ENCODE measurements at places on chromosomes 2 and 18.

GRCh38 chr2:205041472-205042130 is 496.3 kb downstream of the PARD3B start:
- no peak for DNase-seq

- no peak for DNase-seq
Observed at GRCh38 chr2:211391189-211391567, 834.8 kb downstream of the CPS1 start.

GRCh38 chr18:45324495-45325113 is 290.7 kb upstream of the SLC14A2 start:
- no peak for DNase-seq

- no peak for DNase-seq
Observed at GRCh38 chr2:181305301-181306123, 151.7 kb upstream of the ITGA4 start.

DNA sequence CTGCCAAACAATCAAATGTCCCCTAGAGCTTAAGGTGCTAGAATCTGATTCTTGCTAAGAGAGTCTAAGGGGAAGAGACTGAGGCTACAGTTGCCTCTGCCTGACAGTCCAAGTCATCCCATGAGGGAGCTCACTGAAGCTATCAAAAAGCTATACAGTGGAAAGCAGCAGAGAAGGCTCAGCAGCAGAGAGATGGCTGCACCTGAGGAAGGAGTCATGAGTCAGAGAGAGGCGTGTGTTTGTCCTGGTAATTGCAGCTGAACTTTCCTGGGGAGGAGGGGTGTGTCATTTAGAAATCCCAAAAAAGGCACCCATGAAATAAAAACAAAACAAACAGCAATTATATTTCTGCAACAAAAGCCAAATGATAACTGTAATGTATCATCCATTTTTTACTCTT is 305.2 kb upstream of the UBE2E3 start:
- DNase-seq, result no peak

DNA sequence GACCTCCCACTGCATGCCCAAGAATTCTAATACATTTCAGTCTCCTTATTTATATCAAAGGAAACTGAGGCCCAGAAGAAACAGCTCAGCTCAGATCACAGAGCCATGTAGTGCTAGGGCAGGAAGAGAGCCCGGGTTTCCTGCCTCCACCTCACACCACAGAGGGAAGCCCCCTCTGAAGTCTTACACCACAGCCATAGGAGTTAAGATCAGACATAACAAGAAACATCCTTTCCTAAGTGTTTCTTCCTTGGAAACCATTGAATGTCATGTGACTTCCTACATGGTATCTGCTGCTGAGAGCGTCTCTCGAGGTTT is 102.1 kb downstream of the MTCL1 start:
- DNase-seq, result no peak

GRCh38 chr2:157922336-157922735 is 46.2 kb upstream of the ACVR1 start:
- DNase-seq, result no peak

DNA sequence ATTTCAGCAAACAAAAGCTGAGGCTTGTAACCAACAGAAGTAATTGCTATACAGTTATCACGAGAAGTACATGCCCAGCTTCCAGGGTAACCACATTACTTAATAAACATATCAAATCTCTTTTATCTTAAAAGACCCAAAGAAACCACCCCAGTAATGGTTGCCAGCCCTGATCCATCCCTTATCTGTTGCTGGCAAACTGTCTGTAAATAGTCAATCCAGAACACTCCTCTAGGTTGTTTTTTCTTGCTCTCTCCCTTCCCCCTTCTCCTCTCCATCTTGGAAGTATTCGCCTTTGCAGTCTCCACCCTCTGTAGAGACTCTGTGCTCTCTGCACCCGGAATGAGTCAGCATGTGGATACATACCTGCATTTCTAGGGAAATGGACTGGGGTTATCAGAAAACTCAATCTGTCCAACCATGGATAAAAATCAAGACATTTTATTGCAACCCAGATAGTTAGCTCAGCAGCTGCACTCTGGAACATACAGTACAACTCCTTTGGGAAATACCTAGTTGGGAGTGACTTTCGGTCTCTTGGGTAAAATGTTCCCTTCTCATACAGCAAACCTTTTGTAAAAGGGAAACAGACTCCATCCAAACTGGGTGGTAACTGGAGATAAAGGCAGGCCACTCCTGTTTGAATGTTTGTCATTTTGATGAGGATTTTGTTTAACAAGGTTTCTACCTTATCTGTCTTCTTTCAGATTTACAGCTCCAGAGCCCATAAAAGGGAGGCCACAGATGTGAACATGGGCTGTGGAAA is 123.5 kb upstream of the FOSL2 start:
- no peak for DNase-seq

DNA sequence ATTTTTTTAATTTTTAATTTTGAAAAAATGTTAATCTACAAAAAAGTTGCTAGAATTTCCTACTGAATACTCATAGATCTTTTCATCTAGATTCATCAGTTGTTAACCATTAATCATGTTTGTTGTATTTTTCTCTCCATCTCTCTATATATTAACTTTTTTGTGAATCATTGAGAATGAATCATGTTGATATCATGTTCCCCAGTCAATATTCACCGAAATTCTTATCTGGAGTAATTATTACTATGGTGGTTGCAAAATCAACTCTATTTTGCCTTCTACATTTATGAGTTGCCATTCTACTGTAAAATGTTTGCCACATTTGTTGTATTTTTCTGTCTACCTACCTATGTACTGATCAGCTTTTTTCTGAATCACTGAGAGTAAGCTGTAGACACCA is 154.0 kb downstream of the SPP2 start:
- DNase-seq, result no peak

DNA sequence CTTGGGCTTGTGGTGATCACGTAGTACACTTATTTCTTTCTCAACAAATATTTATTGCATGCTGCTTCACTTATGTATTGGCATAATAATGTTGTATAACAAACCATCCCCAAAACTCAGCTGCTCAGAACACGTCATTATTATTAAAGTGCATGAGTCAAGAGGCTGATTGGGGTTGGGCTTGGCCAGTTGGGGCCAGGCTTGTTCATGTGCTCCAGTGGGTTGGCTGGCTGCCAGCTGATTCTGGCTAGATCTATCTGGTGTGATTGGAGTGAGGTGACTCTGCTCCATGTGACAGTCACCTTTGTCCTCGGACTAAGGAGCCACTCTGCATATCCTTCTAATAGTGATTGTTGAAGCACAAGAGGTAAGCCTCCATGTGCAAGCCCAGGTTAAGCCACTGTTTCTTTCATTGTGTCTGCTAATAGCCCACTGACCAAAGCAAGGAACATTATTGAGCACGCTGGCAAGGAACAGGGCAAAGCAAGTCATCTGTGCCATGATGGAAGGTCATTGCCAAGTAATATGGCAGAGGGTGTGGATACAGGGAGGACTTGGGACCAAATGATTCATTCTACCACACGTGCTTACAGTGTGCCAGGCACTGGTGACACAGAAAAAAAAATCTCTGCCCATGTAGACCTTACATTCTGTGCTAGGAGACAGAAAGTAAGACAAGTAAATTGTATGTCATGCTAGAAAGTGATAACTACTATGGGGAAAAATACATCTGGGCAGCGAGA is 63.3 kb upstream of the TMEM182 start:
- DNase-seq, result no peak

DNA sequence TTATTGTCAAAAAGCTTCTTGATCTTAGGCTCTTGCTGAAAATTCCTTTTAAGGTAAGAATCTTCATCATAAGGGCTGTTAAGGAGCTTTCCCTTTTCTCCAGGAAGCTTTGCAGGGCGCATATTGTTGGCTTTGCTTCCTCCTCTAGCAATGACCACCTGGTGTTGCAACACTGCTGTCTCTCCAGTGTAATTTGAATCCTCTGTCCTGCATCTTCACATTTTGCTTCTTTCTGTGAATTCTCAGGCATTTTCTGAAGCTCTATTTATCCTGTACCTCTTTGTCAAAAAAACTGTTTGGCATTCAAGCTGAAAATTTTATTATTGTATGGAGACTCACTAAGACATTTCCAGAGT is 533.1 kb upstream of the CHAC2 start:
- DNase-seq, result no peak

DNA sequence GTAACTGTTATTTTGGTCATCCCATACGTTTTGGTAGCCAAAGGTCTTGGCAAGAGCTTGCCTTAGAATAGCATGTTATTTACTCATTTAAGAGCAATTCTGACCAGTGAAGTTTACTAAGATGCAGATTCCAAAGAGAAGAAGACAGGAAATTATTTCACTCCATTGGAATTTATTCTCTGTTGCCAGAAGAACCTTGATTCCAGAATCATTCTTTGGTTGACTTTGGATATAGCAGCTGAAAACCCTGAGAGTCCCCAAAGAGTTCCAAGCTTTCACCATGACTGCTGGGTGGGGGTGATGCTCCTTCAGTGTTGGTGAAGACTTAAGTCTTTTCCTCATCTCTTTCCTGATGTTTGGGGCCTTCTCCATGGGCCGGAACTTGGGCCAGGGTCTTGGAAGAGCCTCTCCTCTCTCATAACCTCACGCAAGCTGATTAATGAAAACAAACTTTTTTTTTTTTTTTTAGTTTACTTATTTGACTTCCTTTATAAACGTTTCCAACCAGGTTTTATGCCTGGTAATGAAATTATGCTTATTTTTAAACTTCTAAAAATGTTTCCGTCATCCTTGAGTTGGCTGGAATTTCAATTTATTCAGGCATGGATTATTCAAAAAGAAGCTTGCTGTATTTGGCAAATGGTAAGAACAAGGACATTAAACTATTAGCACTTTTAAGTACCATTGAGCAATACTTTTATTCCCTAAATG is 192.0 kb downstream of the MTX2 start:
- no peak for DNase-seq

DNA sequence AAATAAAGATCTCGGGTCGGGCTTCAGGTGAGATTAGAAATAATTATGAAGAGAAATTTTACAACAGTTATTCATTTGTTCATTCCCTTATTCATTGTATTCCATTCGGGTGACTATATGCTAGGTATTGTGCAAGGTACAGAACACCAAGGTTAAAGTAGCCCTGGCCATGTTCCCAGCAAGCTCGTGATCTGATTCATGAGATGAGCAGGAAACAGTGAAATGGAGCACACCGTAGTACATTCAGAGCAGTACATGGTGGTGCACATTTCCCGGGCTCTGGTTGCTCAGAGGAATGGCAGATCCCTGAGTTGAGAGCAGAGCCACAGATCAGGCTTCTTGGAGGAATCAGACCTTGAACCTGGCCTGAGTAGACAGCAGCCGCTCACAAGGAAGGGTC is 87.7 kb downstream of the PRKRA start:
- DNase-seq, result no peak
